WERI-Rb-1 (cell line): ENCODE measurements at places on chromosomes 2 and 18.
A peak's percentile ranks its signal among the peaks of the same experiment; 100 is the strongest.

- no peak for DNase-seq
Observed at GRCh38 chr2:49621016-49621415, 466.7 kb upstream of the FSHR start.

DNA sequence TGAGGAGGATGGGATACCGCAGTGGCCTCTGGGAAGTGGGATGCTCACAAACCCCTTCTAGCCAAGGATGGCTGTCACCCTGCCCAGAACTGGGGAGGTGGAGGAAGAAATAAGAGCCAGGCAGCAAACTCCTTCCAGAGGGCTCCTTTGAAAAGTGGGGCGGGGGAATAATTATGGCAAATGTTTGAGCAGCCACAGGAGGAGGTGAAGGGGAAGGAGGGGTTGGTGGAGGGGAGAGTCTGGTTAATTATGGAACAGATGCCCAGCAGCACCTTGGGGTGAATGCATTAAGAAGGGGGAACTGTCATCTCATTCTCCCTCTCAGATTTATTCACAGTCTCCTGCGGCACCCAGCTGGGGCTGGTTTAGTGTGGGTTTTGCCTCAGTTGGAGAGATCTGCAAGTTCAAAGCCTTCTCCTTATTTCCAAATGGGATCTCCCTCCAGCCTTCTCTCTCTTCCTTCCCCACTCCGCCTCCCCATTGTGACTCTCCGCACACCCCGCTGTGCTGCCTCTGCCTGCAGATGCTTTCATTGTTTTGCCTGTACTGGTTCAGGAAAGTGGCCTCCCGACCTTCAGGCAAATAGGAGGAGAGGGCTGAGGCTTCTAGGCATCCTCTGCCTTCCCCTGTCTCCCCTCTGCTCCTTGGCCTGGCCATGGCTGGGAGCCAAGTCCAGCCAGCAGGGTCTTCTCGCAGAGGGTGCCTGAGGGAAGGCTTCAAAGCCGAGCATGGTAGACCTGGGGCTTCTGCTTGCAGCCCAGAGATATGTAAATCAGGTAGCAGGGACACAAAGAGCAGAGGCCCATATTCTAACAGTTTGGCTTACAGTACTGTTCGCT lies 457.2 kb upstream of the MEX3C start:
- no peak for DNase-seq

DNA sequence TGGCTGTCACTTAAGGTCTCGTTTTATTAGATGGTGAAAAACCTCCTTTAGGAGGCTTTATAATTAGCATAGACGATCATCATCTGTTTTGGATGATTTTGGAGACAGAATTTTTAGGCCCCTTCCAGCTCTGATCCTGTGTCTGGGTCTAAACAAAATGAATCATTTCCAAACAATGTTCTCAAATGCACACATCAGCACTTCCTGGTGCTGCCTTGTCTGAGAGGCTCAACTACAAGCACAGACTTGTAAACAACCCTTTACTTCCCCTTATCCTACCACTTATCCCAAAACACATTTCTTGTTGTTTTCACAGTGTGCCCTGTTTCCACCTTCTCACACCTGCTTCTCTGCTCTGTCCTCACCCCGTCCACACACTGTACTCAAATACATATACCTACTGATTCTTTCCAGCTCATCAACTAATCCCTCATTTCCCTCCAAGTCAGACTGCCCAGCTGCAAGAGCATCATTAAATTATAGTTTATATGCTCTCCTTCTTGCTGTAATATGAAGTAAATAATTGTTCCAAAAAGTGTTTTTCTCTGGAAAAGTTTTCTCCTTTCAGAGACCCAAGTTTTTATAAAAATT lies 71.2 kb upstream of the COL3A1 start:
- no peak for DNase-seq

DNA sequence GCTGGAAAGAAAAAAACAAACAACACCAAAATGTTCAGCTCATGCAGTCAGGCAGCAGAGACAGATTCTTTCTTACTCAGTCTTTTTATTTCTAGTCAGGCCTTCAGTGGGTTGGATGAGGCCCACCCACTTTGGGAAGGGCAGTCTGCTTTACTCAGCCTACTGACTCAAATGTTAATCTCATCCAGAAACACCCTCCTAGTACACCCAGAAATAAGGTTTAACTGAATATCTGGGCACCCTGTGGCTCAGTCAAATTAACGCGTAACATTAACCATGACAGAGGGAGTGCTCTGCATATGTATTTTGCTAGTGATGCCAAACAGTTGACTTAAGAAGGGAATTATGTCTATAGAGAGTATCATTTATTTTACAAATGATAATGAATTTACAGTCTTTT lies 401.6 kb downstream of the PARD3B start:
- no peak for DNase-seq

DNA sequence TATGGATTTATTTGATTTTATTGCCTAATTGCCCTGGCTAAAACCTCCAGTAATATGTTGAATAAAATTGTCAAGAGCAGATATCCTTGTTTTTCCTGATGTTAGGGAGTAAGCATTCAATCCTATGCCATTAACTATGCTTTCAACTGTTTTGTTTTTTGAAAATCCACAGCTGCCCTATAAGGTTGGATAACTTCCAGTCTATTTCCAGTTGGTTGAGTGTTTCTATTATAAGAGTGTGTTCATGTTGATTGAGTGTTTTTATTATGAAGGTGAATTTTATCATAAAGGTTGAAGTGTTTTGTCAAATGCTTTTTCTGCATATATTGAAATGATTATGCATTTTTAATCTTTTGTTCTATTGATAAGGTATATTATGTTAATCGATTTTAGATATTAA lies 149.9 kb upstream of the SCN7A start:
- no peak for DNase-seq

GRCh38 chr2:69992310-69993047 lies 31.0 kb upstream of the ASPRV1 start:
- DNase-seq, result no peak

DNA sequence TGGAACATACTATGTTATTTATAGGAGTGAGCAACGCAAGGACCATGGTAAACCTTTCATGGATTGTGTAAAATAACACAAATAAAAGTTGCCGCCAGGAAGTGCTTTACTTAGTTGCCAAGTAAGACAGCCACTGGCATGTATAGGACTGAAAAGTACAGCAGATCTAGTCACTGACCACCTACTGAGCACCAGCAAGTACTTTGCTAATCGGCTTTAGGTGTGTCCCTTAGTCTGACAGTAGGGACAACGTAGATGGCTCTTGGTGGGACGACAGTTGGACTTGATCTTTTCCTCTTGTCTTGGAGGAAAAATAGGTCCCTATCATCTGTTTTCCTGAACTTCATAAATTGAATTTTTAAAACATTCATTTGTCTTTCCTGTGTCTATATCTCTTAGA lies 13.6 kb upstream of the CXXC1 start:
- peak; percentile 56 for DNase-seq

DNA sequence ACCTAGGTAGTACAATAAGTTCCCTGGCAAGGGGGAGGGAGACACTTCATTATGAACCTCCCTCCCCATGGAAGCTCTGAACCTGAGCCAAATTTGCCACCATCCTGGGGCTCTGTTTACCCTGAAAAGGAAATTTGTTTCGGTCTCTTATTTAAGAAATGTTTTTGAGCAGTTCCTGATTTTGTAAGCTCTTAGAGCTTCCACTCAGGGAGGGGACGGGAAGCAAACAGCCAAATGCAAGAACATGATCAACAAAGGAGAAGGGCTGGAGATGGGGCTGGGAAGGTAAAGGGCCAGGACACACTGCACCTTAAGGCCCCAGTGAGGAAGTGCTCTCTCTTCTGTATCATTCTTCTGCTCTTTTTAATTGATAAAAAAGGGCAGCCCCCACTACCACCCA lies 117.9 kb downstream of the NRP2 start:
- DNase-seq, result no peak

DNA sequence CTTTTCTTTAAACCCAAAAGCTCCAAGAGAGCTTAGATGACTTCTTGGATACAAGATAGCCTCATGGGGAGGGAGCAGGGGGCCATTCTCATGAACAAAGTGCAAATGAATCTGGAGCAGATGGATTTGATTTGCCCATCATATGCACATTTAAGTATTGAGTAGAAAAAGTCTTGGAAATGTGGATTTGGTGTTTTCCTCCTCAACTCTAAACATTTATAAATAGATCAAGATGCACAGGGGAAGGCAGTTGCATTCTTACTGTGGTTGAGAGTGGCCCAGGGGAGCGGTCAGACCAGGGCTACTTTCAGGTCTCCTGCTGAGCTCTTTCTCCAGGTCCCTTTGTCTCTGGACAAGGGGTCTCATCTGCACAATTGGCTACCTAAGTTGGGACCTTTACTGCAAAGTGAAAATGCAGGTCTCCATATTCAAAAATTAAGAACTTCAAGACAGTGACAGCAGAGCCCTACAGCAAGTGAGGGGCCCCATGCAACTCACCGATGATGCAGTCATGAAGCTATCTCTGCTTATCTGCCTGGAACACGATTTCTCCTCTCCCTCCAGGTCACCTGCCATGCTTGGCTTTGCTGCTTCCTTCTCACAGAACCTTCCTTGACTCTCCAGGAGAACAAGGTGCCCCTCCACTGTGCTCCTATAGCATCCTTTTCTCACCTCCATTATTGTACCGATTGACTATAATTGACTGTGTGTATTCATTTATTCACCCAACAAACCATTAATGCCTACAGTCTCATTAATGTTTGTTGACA lies 145.4 kb downstream of the LPIN1 start:
- DNase-seq, result no peak

- peak; percentile 35 for DNase-seq
Observed at GRCh38 chr2:2520401-2520811, 189.3 kb upstream of the MYT1L start.

- no peak for DNase-seq
Observed at GRCh38 chr18:12384261-12384660, 7.2 kb upstream of the AFG3L2 start.

DNA sequence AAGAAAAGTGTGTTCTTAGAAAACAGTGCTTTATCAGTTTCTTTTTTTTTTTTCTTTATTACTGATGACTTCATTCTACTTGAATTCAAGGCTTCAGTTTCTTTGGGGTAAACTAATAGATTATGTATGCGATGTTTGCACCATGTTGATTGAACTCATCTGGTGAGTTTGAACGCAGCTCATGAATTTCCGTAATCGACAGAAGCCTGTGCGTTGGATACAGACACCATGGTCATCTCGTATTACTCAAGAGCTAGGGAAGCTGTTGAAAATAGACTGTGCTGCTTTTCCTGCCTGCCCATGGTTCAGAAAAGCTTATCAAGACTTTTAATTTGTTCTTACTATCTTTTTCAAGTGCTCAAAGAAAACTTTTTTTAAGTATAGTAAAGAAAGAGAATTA lies 185.5 kb upstream of the NRP2 start:
- no peak for DNase-seq

GRCh38 chr2:163592954-163593622 lies 142.7 kb downstream of the FIGN start:
- DNase-seq, result no peak

DNA sequence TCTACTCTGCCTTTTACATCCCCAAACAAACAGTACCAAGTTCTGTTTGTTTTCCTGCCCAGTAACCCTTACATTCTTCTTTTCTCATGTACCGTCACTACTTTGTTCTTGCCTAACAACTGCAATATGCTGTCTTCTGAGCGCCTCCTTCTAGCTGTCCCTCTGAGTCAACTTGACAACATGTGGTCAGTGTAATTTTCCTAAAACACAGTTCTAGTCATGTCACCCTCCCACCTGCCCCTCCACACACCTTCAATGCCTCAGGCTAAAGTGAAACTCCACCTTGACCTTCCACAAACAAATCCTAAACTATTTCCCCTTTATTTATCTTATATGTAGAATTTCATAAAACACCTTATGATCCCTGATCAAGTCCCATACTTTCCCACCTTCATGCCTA lies 124.6 kb upstream of the CD302 start:
- no peak for DNase-seq

- DNase-seq, result no peak
Observed at GRCh38 chr2:122804494-122804893, 1049.0 kb downstream of the TSN start.

GRCh38 chr2:143635302-143635701 lies 506.1 kb downstream of the ARHGAP15 start:
- no peak for DNase-seq

DNA sequence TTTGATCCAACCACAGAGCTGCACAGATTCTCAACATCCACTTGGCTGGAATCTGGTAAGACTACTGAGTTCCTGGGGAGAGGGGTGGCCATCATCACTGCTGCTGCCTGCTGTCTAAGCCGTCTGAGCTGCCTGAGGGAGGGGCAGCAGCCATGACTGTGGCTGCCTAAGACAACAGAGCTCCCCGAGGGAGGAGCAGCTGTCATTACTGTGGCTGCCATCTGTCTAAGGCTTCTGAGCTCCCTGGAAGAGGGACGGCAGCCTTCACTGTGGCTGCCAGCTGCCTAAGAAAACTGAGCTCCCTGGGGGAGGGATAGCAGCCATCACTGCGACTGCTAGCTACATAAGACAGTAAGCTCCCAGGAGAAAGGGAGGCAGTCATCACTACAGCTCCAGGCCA lies 584.4 kb downstream of the NR4A2 start:
- peak; percentile 91 for DNase-seq

DNA sequence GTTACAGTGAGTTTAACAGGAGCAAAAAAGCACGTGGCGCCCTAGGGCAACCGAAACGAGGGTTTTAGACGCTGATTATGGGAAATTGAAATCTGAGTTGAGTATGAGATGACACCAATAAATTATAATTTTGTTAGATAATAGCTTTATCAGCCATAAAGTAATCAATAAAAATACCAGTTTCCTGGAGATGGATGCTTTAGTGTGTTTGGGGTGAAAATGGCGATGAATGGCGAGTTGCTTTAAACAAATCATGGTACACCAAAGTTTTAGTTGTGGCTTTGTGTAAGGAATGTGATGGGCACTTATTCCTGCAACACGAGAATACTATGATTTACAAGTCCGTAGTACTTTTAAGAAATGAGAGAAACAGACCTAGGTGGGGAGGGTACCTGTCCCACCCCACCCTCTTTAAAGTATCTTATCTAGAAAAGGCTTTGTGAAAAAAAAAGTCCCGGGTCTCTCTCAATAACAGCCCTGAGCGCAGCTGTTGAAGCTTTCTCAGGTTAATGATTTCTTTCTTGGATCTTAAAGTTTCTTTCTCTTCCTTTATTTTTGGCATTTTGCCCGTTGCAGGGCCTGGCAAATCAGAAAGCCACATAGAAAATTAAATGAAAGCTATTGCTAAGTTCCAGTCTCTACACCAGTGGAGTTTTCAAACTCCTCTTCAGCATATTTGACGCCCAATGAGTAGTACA lies 1.5 kb upstream of the RRM2 start:
- DNase-seq, result no peak

DNA sequence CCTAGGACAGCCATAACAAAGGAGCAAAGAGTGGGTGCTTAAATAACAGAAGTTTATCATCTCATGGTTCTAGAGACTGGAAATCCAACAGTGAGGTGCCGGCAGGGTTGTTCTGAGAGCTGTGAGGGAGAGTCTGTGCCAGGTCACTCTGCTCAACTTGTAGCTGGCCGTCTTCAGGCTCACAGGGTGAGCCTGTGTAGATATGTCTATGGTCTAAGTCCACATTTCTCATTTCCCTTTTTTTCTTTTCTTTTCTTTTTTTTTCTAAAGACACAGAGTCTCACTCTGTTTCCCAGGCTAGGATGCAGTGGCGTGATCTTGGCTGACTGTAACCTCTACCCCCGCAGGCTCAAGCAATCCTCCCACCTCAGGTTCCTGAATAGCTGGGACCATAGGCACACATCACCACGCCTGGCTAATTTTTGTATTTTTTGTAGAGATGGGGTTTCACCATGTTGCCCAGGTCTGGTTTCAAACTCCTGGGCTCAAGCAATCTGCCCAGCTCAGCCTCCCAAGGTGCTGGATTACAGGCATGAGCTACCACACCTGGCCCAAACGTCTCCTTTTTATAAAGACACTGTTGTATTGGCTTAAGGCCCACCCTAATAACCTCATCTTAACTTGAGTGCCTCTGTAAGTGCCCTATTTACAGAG lies 142.2 kb downstream of the SP3 start:
- no peak for DNase-seq
